IPS DF 19.7 (cell line): ENCODE measurements at places on chromosomes 11 and 22.

DNA sequence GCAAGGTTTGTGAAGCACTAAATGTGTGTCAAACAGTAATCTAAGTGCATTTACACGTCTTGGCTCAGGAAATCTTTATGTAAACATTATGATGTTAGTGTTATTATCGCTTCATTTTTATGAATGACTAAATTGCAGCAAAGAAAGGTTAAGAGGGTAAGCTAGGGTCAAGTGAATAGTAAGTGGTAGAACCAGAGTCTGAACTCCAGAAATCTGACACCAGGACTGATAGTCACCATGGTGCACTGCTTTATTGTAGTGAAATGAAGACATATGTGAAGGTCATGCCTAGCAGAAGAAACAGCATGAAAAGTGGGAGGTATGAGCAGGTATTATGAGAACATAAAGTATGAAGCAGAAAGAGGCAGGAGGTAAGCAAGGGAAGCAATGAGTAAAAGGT lies 368.7 kb upstream of the TENM4 start:
- DNase-seq = no peak

DNA sequence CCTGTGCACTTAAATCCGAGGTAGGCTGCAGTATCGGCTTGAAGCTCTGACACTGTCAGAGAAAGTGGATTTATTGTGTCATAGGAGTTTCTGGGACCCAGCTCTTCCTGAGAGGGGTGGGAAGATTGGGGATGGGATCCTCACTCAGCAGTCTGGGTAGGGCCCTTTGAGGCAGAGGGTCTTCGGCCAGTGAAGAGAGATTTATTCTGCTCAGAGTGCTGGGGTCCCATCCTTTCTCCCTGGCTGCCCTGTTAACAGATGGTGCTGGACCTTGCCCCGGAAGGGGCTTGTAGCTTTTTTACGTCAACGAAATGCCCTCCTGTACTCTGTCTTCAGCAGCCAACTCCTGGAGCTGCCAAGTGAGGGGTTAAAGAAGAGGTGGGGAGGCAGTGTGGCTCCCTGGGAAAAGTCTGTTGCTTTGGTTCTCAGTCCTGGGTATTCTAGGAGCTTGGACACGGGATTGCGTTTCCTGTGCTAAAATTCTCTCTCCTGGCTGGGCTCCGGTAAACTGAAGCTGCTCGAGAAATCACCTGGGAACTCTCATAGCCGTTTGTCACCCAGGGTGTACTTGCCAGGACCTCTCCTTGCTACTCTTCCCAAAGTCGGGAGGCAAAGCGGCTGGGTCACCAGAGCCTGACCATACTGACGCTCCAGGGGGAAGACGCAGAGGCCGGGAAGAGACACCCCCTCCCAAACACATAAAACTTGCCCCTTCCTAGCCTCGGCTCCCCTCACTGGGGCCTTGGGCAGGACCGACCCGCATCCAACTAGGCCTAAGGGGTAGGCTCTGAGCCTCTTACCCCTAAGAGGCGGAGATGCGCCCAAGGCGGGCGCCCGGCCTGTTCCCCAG lies 806 bp upstream of the SMDT1 start:
- DNase-seq = no peak

DNA sequence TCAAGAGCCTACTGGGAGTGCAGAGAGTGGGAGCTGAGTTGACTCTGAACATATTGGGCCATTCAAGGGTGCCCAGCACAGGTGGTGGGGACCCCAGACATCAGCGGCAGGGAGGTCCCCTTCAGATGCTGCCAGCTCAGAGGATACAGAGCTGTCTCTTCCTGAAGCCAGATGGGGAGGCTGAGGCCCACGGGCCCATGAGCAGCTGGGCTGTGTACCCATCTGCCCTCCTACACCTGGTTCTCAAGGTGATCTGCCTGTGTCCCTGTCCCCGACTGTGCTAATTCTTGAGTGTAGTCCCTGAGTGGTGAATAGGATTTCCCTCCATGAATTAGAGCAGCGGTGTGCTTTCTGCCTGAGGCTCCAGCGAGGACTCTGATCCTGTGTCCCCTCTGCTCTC lies 76.3 kb downstream of the MICAL2 start:
- DNase-seq = no peak

- DNase-seq = no peak
Measured at GRCh38 chr22:31056986-31057599, 24.0 kb upstream of the SMTN start.

GRCh38 chr11:131063638-131064037 lies 147.4 kb upstream of the SNX19 start:
- no peak for DNase-seq

- no peak for DNase-seq
Measured at GRCh38 chr11:128678024-128678423, 15.8 kb upstream of the FLI1 start.

- no peak for DNase-seq
Measured at GRCh38 chr22:35616043-35616442, 1.1 kb downstream of the MB start.

DNA sequence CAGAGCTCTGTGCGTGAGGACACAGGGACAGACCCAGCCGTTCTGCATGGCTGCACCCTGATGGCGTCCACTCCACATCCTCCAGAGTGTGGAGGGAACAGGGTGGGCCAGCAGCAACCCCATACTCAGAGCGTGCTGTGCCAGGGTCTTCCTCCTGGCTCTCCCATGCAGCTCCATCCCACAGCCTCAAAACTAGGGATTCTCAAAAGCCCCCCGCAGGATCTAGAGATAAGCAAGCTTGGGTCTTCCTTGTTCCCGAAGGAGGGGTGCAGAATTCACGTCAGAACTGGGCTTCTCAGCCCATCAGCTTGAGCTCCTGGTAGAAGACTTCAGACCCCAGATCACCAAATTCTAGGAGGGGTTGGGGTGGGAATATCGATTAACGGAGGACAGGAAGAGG lies 858.8 kb downstream of the TBC1D22A start:
- DNase-seq = no peak

DNA sequence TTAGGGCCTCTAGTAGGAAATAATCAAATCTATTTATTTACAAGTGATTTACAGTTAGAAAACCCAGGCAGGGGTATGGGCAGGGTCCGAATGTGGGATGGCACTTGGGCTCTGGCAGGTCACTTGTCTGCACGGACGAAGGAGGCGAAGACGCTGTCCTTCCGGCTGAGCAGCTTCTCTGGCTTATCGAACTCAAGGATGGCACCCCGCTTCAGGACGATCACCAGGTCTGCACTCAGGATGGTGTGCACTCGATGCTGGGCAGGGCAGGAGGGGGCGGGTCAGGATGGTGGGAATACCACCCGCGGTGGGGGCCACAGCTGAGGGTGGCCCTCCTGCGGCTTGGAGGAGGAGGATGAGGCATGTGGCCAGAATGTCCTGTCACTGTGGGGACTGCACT lies 4.4 kb upstream of the KCNJ11 start:
- no peak for DNase-seq

- no peak for DNase-seq
Measured at GRCh38 chr11:118618991-118619375, 11.6 kb downstream of the PHLDB1 start.

DNA sequence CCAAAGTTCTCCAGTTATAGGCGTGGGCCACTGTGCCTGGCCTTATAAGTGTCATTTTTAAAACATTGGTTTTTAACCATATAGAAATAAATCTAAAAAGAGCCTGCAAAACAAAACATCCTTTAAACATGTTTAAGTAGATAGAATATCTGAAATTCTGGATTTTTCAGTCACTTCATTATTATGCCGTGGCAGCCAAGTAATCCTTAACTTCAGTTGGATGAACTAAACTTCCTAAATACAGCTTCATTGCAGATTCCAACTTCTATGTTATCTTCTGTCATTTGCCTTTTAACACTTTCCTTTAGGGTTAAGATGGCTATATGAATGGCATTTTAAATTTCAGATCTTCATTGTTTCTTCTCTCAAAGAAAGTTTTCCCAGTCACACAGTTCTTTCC lies 291.4 kb downstream of the TMEM135 start:
- DNase-seq = no peak
